Aorta (tissue), 5 donors: ENCODE measurements at places on chromosomes 7 and 10. TPM values are rescaled to one million over a fixed set of nuclear protein-coding genes. Genes with fewer than 3 reads are reported as not detected.
A peak's percentile ranks its signal among the peaks of the same experiment; 100 is the strongest.

GRCh38 chr7:70654979-70655378 lies 477.0 kb upstream of the GALNT17 start:
- no peak for DNase-seq

DNA sequence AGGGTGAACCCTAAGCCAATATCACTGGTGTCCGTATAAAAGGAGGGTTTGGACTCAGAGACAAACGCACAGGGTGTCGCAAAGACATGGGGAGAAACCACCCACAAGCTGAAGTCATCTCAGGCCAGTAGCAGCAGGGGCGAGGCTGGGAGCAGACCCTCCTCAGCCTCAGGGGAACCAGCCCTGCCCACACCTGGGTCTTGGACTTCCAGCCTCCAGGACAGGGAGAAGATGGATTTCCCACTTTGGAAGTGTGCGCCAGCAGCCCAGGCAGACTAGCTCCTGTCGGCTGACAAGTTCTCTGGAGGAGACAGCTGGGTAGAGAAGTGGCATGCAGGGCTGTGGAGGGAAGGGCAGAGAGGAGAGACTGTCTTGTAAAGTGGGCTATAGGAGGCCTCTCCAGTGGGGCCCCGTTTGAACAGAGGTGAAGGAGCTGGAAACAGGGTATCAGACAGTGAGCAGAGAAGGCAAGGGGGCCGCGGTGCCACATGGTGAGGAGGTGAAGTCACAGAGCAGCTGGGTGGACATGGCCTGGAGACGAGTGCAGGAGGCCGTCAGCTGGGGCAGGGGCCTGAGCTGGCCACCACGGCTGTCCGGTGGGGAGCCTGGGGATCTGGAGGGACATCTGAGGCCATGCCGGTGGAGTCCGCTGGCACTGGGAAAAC lies 475.6 kb downstream of the PTPRN2 start:
- peak; percentile 64 for DNase-seq

DNA sequence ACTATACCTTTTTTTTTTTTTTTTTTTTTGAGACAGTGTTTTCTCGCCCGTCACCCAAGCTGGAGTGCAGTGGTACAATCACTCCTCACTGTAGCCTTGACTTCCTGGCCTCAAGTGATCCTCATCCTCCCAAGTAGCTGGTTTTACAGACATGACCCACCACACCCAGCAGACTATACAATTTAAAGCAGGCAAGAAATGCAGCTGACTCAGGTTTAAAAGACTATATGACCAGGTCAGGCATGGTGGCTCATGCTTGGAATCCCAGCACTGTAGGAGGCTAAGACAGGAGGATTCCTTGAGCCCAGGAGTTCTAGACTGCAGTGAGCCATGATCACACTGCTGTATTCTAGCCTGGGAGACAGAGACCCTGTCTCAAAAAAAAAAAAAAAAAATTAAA lies 89.5 kb upstream of the AUTS2 start:
- DNase-seq, result no peak

DNA sequence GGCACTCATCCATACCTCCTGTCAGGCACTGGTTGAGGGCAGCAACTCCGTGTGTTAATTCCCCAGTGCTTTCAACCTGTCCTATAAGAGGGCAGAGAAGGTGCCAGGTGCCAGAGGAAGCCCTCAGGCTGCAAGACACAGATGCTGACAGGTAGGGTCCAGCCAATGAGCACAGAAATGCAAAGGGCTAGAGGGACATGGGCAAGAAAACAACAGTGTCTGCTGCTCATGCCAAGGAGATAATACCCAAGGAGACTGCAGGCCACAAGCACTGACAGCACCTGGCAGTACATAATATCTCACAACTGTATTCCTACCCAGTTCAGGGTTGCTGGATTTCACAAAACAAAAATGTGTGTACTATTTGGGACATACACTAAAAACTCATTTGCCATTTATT lies 38.4 kb upstream of the TM9SF3 start:
- DNase-seq, result no peak

- peak; percentile 76 for DNase-seq
These were observed 414 bp downstream of the HOXA2 start for GRCh38 chr7:27101957-27102580.

DNA sequence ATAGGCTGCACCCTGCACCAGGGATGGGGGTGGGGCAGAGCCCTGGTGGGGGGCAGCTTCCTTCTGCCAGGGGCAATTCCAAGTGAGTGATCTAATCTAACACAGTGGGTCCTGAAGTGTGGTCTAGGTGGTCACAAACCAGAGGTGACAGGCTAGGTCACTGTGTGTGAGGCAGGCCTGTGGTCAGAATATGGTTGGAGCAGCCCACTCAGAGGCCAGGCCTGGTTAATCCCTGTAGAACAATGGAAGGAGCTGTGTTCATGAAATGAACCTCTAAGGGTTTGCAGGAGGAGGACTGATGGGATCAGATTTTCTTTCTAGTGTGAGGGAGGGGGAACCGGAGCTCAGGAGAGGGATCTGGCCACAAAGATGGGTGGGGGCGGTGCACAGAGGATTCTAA lies 10.0 kb upstream of the TSPAN14 start:
- peak; percentile 27 for DNase-seq

- no peak for DNase-seq
These were observed 125.0 kb upstream of the GJD4 start for GRCh38 chr10:35480142-35480541.

- DNase-seq, result peak; percentile 54
These were observed 643 bp downstream of the KAT6B start for GRCh38 chr10:74827045-74827441.

- DNase-seq, result no peak
These were observed 64.1 kb upstream of the MPP7 start for GRCh38 chr10:28366994-28367393.

The SPDYE6 gene
- total RNA-seq, result not detected

GRCh38 chr7:112481121-112481736 lies 438 bp downstream of the LSMEM1 start:
- DNase-seq, result no peak

The ERVW-1 gene
- not detected for total RNA-seq

DNA sequence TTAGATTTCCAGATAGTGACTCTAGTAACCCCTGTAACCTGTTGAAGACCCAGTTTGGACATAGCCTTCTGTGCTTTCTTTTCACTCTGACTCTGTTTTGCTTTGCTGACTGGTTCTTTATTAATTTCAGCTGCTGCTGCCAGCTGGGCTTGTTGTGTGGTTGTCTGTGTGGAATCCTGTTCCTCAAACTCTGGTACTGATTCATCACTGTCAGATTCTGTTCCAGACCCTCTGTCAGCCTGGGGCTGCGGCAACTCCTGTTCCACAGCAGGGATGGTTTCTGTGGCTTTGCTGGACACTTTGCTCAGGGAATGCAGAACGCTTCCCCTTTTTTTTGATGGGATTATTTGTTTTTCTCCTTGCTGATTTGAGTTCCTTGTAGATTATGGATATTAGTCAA lies 104.9 kb downstream of the SEC23IP start:
- no peak for DNase-seq

GRCh38 chr7:116353647-116354046 lies 143.3 kb downstream of the TES start:
- DNase-seq, result peak; percentile 63

The ESYT2 gene
- 172 TPM for total RNA-seq

The PDK4 gene
- total RNA-seq, result 34.1 TPM

The LRIT1 gene
- not detected for total RNA-seq

GRCh38 chr7:92615861-92616260 lies 25.7 kb upstream of the FAM133B start:
- DNase-seq, result no peak

- no peak for DNase-seq
These were observed 169.7 kb downstream of the ITGB1 start for GRCh38 chr10:32788359-32788758.

GRCh38 chr10:60208676-60209269 lies 180.9 kb downstream of the ANK3 start:
- no peak for DNase-seq

- DNase-seq, result no peak
These were observed 118.9 kb downstream of the AMPH start for GRCh38 chr7:38512291-38512690.

The HTR7 gene
- total RNA-seq, result 3.1 TPM

The COL28A1 gene
- 3.2 TPM for total RNA-seq

The CCM2 gene
- total RNA-seq, result 38.6 TPM

DNA sequence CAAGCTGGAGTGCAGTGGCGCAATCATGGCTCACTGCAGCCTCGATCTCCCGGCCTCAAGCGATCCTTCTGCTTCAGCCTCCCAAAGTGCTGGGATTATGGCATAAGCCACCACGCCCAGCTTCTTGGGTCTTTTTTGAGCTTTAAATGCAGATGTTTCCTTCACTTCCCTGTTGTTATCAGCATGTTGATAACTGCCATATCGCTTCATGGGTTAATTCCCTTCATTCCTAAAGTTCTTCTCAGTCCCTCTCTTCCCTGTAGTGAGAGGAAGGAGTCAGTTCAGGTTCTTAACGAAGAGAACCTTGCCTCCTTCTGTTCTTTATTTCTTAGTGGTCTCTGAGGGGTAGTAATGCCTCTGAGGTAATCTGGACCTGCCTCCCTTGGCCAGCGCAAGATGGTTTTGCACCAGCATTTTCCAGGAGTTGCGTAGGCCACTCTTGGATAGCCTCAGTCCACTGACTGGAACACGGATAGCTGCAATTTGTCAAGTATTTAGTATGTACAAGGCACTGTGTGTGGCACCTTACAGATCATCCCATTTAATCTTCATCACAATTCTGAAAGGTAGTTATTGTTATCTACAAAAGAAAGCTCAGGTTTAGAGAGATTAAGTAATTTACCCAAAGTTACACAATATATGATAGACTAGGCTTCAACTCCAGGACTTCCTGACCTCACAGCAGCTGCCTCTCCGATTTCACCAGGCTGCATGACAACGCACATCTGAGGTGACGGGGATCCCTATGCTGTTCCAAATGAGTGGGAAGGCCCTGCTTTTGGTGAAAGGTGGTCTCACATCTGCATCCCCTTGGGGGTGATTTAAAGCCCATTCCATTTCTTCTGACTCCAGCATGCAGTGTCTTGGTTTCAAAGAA lies 60.5 kb downstream of the GATA3 start:
- no peak for DNase-seq

DNA sequence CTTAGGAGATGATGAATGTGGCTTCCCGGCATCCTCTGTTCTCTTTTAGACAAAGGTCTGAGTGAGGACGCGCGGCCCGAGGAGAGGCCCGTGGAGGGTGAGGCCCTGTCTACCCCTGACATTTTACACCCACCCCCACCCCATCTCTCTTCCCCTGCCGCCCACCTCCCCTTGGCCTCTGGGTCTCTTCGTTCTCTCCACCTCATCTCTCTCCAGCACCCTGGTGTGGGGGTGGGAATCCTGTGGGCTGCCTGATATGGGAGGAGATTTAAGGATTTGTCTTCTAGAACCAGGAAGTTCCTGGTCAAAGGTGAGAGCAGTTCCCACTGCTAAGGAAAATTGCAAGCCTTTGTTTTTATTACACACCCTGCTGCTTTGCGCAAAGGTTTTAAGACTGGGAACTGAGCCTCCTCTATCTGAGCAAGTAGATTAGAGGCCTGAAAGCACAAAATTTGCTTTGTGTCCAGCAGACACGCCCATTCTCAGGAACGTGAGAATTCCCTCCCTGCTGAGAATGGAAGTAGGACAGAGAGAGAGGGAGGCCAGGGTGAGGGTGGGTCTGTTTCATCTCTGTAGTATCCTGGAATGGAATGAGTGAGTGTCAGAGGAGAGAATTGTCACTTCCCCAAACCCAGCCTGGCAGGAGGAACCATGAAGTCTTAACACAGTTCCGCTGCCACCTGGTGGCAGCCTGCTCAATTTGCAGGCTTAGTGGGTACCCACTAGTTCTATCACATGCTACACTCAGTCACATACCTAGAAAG lies 91.2 kb downstream of the GTF2IRD1 start:
- no peak for DNase-seq

DNA sequence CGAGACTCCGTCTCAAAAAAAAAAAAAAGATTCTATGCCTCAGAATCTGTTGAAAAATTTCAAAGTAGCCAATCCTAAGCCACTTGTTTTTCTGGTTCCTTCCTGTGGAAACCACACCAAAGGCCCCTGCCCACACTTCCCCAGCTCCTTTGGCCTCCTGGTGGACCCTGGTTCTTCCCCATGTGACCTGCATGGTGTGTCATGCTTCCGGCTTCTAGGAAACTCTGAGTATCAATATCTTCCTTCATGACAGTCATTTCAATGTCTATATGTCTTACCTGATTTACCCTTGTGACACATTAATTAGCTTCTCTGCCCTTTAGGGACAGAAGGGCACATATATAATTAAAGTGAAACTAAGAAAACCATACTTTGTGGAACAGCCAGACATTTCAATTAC lies 80.4 kb upstream of the GRB10 start:
- DNase-seq, result no peak

GRCh38 chr7:141752634-141753033 lies 11.3 kb upstream of the TAS2R3 start:
- DNase-seq, result no peak

DNA sequence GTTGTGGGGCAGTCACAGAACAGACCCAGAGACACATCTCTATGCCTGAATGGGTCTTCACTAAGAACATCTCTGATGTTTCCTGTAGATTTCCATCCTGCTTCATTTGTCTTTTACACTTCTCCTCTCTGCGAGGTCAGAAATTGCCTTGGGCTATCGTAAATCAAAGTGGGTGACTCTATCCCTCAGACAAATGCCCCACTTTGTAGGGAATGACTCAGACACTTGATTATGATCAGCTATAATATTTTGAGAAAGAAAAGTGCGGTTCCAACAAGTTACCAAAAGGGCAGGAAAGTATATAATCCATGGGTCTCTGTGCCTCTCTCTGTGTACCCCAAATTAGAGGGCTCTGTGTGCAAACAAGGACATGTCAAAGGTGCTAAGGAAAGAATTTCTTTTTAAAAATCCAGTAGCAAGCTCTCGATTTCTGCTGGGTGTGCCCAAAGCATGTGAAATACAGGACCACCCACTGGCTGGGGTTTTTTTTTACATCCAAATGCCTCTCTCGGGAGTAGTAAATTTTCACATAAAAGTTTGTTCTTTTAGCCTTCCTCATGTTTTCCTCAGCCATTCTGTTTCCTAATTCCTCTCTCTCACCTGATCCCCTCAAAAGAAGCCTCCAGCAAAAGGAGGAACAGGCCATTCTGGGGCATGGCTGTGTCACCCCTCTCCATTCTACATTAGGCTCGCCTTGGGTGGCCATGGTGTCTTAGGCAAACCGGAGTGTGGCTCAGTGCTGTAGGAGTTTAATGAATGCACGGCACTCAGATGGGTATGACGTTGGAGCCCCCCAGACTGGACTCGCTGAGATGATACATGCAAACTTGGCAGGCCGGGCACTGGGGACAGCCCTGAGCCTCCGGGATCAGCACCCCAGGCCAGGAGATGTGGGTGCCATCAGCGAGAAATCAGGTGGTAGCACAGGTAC lies 6.3 kb upstream of the OPN4 start:
- DNase-seq, result no peak

DNA sequence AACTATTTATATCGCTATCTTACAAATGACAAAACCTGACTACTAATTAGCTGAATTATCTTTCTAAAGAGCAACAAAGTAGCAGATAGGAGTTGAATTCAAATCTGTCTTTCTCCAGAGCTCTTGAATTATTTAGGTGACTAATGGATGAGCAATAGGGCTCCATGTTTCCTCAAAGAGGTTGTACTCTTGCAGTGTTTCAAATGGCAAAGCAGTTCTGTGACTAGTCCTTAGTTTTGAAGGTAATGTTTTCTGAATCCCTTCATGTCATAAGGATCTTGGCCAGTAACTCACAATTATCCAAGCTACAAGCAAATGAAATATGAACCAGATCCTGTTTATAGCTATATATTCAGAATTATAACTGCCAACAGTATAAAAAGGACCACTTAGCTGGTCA lies 999.7 kb downstream of the NRG3 start:
- DNase-seq, result no peak

- no peak for DNase-seq
These were observed 216.7 kb upstream of the NPVF start for GRCh38 chr7:25444991-25445390.

GRCh38 chr10:22042557-22043326 lies 39.2 kb upstream of the DNAJC1 start:
- no peak for DNase-seq

The ZNF804B gene
- total RNA-seq, result not detected
